ENCODE measurements at places on chromosomes 1 and 21.

DNA sequence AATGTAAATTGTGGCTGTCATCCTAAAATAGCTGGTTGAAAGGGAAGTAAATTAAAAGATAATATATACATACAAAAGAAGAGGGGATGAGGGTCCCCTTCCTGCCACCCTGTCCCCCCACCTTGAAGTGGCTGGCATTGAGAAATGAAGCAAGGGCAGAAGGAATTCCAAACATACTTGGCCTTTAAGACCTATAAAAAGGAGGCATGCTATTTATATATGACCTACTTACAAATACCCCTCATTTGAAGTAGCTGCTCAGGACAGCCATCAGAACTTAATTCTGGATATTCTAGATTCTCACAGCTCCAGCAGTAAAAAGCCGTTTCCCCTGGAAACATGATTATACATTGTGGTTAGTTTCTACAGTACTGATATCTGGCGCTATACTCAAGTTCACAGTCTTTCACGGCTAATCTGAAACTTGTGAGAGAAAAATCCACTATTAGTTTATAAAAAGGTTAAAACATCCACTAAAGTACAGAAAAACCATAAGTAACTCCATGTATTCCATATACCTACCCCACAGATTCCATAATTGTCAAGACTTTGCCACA, 9.6 kb upstream of the MAP10 start:
- peak; percentile 65 for DNase-seq

DNA sequence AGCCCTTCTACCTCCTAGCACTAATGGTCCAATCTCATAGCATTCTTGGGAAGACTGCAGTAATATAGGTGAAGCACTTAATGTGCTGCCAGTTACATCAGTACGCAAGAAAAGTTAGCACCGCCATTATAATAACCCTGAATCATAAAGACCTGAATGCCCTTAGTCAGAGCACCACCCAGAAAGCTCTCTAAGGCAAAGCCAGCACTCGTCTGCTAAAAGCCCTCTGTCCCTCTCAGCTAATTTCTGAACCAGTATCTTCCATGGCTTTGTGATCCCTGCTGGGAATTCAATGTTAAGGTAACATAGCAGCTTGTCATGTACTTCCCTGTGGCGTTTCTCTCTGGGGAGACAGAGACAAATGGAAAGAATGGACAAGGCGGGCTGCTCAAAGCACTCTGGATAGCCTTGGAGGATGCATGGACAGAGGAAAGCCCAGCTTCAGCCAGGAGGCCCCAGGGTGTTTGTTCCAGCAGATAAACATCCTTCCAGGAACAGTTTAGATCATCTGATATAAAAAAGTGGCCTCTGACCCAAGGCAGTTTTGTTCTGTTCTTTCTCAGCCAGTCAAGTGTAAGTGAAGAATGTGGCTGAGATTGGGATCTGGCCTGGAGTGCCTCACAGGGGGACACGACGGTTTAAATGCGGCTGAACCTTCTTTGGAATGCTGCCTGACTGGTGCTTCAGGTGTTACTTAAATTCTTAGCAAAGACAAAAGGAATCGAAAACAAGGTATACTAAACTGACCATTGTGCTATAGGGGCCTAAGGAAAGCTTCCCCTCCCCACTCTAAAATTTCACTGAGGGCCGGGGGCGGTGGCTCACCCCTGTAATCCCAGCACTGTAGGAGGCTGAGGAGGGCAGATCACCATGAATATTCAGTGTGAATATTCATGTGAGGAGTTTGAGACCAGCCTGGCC, 58.1 kb upstream of the VTCN1 start:
- DNase-seq: peak; percentile 81

DNA sequence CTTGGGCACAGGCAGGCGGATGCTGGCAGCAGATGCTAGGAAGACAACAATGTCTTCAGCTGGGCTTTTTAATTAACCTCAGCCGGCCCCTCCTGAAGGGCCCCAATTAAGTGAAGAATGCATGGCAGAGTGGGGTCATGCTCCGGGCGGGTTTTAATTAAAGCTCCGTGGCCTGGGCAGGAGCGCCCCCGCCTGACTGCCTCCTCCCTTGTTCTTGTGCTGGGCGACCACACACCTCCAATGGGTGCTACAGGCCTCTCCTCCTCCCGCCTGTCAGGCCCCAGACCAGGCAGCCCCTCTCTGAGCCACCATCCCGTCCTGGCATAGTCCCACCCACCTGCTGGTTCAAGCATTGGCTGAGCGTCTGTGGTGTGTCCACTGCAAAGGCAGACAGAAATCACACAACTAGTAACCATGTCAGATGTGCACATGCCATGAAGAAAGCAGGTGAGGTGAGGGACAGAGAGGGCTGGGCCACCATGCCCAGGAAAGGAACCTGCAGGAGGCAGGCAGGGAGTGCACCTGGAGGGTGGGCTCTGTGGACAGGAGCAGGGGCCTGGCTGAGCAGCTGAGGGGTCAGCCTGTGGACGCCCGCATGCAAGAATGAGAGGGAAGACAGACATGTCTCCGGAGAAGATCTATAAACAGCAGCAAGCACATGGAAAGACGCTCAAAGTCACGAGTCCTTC, 8.5 kb upstream of the ARF1 start:
- peak; percentile 34 for DNase-seq

GRCh38 chr1:175192111-175192629, 406 bp downstream of the KIAA0040 start:
- DNase-seq: peak; percentile 55

GRCh38 chr1:1796466-1796865, 18.2 kb upstream of the NADK start:
- DNase-seq: no peak

- DNase-seq: no peak
These were observed 73.0 kb upstream of the EXO1 start for GRCh38 chr1:241775021-241775420.

- no peak for DNase-seq
These were observed 2.0 kb upstream of the ENAH start for GRCh38 chr1:225654688-225655508.

DNA sequence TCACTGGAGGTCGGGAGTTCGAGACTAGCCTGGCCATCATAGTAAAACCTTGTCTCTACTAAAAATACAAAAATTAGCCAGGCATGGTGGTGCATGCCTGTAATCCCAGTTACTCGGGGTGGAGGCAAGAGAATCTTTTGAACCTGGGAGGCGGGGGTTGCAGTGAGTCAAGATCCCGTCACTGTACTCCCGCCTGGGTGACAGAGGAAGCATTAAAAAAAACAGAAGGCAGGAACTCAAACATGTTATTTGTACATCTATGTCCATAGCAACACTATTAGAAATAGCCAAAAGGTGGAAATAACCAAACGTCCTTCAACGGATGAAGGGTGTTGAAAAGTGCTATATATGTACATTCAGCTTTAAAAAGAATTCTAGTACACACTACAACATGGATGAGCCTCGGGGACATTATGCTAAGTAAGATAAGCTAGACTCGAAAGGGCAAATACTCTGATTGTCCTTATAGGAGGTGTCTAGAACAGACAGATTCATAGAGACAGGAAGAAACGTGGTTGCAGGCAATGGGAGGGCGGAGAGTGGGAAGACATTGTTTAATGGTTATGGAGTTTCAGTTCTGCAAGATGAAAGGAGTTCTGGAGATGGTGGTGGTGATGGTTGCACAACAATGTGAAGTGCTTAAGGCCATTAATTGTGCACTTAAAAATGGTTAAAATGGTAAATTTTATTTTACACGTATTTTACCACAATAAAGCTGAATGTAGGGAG, 19.2 kb downstream of the NLRP3 start:
- DNase-seq: peak; percentile 53

GRCh38 chr1:17400725-17401341, 28.8 kb downstream of the PADI6 start:
- DNase-seq: no peak
